Osteoblast (primary cell): ENCODE measurements at places on chromosomes 4 and X. TPM values are rescaled to one million over a fixed set of nuclear protein-coding genes. Genes with fewer than 3 reads are reported as not detected.

The ZIC3 gene
- total RNA-seq: not detected in 2 replicates

The IDS gene
- 48.9 and 50.4 TPM in 2 replicates for total RNA-seq

GRCh38 chrX:154840856-154841255, 6.4 kb upstream of the SMIM9 start:
- peak; percentile 75 for DNase-seq

The KLHL34 gene
- under 0.01 TPM in 1 of 2 replicates, not detected in the other for total RNA-seq
